Fibroblast of pulmonary artery (primary cell): ENCODE measurements at places on chromosomes 16 and 17.

DNA sequence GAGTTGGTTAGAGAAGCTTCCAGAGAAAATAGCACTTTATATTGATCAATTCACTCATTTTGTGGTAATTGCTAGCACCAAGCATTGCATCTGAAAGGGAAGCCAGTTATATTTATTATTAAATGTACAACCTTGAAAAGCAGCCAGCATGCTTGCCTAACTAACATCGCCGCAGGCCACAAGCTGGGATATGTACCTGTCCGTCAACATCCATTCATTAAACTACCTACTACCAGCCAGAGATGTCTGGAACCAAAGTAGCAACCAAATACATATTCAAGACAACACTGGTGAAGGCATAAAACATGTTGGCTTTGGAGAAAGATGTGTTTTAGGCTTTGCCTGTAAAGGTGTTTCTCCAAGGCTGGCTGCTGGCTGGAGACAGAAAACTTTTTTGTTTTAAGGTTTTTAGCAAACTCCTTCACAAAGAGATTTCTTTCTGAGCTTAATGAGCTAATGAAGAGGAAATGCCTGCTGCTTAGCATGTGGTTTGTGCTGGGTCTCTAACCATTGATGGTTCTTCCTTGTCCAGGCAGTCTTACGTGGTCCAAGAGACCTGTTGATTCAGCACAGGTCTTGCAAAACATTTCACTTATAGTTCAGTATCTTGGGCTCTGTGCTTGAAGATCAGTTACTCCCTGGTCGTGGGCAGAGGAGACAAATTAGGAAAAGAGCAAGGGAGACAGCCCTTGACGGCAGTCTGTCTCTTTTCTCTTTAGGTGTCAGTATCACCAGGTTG lies 3.1 kb downstream of the ITPRIPL2 start:
- DNase-seq = peak; percentile 38

DNA sequence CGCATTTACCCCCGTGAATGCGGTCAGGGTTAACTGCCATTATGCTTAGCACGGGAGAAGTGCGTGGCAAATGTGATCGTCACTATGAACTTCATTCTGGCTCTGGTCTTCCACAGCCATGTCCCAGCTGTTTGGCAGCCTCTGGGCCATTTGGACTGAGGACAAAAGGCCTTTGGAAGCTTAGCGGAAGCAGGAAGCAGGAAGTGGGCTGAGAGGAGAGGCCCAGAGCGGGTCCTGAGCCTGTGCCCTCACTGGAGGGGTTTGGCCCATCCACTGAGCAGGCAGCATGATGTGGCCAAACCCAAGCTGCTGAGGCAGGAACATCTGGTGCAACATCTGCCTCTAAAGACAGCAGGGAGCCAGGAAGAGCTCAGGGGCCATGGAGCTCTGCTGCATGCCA lies 345.9 kb downstream of the C16orf95 start:
- DNase-seq = no peak

DNA sequence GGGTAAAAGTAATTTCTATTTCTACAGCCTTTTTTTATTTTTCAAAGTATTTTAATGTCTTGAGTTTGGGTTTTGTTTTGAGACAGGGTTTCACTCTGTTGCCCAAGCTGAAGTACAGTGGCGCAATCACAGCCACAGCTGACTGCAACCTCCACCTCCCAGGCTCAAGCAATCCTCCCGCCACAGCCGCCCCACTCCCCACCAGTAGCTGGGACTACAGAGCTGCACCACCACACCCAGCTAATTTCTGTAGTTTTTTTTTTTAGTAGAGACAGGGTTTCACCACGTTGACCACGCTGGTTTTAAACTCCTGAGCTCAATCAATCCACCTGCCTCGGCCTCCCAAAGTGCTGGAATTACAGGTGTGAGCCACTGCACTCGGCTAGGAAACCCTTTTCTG lies 44.0 kb downstream of the TUBD1 start:
- peak; percentile 87 for DNase-seq

DNA sequence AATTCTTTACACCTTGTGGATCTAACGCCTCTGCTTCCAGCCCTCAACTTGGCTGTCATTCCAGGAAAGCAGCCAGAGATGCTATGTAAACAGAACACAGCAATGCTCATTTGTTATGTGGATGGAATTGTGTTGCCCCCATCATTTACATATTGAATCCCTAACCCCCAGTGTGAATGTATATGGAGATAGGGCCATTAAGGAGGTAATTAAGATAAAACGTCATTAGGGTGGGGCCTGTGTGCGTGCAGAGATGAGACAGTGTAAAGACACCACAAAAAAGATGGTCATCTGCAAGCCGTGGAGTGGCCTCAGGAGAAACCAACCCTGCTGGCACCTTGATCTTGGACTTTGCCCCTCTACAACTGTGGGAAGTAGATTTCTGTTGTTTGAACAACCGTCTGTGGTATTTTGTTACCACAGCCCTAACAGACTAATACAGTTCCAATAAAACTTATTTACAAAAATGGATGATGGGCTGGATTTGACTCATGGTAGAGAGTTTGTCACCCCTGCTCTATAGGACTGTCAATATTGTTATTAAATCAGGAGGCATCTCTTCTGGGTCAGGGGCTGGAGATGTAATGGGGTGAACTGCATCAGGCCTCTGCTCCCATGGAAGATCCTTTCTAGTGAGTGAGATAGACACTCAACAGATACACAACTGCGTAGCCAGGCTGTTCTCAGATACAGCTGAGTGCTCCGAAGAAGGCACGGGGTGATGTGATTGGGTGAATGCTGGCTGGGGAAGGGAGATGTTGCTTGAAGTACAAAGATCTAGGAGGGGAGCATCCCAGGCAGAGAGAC lies 339.0 kb downstream of the SNX29 start:
- no peak for DNase-seq

DNA sequence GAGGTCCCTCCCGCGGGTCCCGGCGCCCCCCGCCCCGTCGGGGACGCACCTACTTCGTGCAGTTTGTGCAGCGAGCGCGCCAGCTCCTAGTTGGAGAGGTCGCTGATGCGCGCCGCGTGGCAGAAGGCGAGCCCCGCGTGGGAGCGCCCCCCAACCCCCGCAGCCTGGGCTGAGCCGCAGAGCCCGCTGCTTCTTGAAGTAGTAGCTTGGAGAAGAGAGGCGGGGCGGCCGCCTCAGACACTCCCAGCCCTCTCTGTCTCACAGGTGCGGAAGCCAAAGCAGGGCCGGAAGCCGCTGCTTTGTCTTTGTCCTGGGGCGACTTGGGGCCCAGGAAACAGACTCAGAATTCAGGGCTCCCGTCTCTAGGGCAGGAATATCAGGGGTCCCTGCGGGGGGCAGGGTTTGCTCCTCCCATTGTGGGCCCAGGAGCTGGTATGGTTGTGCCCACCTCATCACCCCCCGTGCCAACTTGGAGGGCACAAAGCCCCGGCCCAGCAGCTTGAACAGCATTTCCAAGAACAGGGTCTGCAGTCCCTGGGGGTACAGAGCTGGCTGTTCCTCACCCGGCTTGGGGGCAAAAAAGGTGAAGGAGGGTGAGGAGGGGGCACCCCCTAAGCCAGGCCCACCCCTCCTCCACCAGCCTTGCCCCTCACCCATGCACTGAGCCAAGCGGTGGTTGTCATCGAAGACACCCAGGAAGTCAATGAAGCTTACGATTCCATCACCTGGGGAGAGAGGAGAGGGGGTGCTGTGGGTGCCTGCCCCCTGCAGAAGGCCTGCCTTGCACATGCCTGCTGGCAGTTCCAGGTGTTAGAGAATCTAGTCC lies 13.5 kb downstream of the SPATA32 start:
- DNase-seq = no peak

DNA sequence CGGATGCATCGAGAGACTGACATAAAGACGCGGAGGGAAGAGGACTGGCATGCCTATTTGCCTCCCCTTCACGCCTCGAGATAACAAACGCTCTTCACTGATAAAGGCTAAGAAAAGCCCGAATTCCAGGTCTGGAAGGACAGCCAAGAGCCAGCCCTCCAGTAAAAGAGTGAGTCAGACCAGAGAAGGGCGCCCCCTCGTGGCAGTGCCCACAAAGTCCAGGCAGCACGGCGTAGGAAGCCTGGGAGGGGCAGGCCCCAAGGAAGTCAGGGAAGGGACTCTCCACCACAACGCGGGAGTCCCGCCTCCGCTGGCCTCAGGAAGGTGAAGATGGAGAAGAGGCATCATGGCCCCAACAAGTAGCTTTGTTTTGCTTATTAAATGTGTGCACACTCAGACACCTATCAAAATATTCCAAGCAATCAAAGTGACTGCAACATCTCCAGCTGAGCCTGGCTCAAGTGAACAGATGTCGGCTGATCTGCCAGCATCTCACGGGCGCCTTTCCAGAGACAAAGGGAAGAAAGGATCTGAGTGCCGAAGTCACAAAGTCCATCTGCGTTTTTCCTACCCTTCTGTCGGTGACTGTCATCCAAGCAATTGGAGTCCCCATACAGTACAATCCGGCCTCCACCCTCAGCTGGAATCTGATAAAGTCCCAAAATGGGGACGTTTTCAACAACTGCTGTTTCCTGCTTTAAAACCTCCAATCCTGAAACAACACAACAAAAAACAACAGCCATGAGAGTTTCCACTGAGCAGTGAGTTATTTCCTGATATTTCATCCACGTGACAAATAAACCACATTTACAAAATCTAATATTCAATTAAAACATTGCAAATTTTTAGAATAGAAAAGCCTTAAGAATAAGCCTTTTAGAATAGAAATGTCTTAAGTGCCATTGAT lies 20.4 kb upstream of the SLC38A8 start:
- DNase-seq = peak; percentile 81

DNA sequence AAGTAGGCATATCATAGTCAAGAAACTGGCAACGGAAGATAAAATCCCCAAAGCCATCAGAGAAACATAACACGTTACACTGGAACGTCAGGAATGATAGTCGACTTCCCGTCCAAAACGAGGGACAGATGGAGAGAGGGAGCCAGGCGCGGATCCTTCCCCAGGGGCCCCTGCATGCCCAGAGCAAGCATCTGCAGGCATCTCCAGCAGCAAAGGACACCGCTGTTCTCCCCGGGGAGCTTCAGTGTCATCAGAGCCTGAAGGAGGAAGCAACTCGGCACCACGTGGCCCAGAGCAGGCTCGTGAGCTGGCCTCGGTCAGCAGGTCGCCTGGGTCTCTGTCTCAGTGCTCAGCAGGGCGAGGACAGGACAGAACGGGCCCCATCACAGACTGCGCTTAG lies 50.1 kb downstream of the LMF1 start:
- peak; percentile 17 for DNase-seq

GRCh38 chr16:2042171-2042985 lies 5.3 kb downstream of the NTHL1 start:
- no peak for DNase-seq
